Breast epithelium (tissue), 4 donors: ENCODE measurements at places on chromosomes 5 and 9. TPM values are rescaled to one million over a fixed set of nuclear protein-coding genes. Genes with fewer than 3 reads are reported as not detected.

Gene C9orf153
- 0.80 TPM for total RNA-seq

Gene CORO2A
- total RNA-seq: 7.2 TPM

Gene OGN
- total RNA-seq: 14.1 TPM

DNA sequence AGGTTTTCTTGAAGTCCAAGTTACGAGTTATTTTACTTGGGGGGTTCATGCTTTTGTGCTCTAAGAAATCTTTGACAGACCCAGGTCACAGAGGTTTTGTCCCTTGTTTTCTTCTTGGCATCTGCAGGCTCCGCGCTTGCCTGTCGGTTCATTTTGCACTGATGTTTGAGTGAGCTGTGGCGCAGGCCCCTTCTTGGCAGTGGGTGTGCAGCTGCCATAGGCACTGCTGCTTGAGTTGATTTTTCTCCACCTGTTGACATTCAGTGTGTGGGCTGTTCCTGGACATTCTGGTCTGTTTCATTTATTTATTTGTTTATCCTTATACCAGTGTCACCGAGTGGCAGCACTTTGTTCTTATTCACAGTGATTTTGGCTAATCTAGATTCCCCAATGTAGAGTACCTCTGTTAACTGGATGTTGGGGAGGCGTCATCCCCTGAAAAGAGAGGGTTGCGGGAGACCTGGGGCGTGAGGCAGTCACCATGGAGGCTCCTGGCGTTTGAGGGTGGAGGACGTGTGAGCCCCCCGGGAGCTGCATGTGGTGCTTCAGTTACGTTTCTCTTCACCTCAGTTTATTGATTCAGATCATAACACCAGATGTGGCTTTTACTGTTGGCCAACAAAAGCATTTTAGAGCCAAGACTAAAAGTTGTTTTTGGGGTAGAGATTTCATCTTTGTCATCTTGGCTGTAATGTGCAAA is 121.4 kb upstream of the CACNA1B start:
- H3K27ac ChIP-seq: no peak overlapping the region
- H3K36me3 ChIP-seq: no peaks in the 10 kb centered on the region
- no peak for DNase-seq

- no peak for DNase-seq
- H3K27ac ChIP-seq: no peak overlapping the region
- H3K36me3 ChIP-seq: no peaks in the 10 kb centered on the region
- no peaks in the 10 kb centered on the region for H3K4me1 ChIP-seq
Measured at GRCh38 chr5:120765189-120765588, 301.1 kb downstream of the PRR16 start.
